ENCODE measurements at places on chromosomes 4 and X.

GRCh38 chr4:106671716-106672115, 303.1 kb upstream of the GIMD1 start:
- no peak for DNase-seq

DNA sequence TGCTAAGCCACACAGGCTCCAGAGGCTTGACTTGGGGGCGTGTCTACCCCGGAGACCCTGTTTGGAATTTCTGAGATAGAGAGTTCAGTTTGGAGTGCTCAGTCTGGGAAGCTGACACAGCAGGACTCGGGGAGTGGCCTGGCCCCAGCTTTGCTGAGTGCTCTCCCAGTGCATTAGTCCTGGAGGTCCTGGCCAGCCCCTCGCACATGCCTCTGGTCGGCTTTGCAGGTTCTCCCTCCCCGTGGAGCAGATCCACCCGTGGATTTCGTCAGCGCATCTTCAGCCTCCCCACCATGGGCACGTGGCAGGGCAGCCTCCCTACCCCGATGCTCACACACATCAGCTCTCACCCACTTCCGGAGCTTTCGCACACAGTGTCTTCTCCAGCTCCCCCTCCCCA, 65.2 kb downstream of the PSAPL1 start:
- no peak for DNase-seq

DNA sequence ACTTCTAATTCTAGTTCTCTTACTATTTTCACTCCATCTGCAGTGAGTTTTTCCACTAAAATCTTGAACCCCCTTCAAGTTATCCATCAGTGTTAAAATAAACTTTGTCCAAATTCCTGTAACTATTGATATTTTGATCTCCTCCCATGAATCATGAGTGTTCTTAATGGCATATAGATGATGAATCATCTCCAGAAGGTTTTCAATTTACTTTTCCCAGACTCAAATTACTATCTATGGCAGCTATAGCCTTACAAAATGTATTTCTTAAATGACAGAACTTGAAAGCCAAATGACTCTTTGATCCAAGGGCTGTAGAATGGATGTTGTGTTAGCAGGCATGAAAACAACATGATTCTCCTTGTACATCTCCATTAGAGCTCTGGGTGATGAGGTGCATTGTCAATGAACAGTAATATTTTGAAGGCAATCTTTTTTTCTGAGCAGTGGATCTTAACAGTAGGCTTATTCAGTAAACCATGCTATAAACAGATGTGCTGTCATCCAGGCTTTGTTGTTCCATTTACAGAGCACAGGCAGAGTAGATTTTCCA, 16.1 kb upstream of the IQCM start:
- DNase-seq: no peak

DNA sequence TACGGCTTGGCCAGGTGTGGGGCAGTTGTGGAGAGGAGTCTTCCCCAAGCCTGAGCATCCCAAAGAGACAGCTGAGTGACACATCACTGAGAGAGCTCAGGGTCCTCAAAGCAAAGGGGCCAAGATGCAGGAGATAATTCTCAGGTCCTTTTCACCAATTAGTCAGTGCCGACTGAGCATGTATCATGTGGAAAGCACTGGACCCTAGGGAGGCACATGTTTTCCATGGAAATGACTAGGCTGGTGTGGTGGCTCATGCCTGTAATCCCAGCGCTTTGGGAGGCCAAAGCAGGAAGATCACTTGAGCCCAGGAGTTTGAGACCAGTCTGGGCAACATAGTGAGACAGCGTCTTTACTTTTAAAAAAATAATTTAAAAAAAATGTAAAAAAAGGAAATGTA, 67.3 kb upstream of the PRPS1 start:
- DNase-seq: no peak

- DNase-seq: no peak
These were observed 29.5 kb downstream of the CXXC4 start for GRCh38 chr4:104465201-104465600.

- no peak for DNase-seq
These were observed 68.8 kb upstream of the ZC4H2 start for GRCh38 chrX:65045001-65045400.

- no peak for DNase-seq
These were observed 47.3 kb downstream of the FRMPD3 start for GRCh38 chrX:107496786-107497185.
